ENCODE measurements at places on chromosomes 7 and 10.

DNA sequence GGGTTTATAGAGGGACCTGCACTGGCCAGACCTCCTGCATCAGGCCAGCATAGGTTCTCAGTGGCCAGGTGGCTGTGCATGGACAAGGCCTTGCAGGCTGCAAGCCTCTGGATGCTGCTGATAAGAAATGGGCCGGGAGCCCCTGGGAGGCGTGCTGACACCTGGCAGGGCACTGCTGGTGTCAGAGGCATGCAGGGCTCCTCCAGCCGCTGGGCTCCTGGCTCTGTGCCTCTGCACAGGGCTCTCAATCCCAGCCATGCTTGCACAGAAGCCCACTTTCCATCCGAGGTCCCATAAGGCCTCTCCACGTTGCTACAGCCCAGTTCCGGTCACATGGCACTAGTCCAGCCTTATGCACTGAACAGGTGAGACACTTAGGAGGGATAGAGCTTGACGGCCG, 27.3 kb downstream of the ANTXRL start:
- DNase-seq, result no peak

- no peak for DNase-seq
These were observed 196.3 kb downstream of the DNAJC1 start for GRCh38 chr10:21807180-21807579.

- no peak for DNase-seq
These were observed 92.2 kb downstream of the GTF2IRD1 start for GRCh38 chr7:74545921-74546320.

- DNase-seq, result no peak
These were observed 34.6 kb downstream of the ZEB1 start for GRCh38 chr10:31353574-31353973.

DNA sequence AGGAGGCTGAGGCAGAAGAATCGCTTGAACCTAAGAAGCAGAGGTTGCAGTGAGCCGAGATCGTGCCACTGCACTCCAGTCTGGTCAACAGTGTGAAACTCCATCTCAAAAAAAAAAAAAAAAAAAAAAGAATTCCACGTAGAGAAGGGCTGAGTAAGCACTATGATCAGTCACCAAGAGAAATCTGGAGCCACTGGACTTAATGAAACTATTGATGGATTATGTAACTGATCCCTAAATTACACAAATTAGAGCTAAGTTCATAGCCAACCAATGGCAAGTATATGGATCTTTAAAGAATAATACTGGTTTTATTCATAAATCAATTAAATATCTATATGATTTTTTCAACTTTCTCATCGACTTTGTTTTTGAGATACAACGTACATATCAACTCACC, 72.2 kb upstream of the ABLIM1 start:
- DNase-seq, result no peak

DNA sequence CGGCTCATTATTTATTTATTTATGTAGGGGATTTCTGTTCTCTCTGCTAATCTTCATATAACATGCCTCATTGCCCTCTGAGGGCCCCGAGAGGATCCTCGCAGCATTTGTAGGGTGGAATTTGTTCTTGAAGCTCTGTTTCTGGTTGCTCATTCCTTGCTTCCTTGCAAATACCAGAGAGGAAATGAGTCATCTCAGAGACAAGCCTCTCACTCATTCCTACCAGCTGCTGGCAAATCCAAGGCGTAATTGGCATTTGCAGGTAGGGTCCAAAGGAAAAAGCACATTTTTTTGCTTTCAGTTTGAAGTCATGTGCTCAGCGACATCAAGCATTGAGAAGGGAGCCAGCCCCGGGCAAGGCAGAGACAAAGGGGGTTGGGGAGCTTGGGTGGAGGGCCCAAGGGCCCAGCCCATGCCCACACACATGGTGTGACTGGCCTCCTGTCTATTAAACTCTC, 501.6 kb downstream of the GALNT17 start:
- no peak for DNase-seq

DNA sequence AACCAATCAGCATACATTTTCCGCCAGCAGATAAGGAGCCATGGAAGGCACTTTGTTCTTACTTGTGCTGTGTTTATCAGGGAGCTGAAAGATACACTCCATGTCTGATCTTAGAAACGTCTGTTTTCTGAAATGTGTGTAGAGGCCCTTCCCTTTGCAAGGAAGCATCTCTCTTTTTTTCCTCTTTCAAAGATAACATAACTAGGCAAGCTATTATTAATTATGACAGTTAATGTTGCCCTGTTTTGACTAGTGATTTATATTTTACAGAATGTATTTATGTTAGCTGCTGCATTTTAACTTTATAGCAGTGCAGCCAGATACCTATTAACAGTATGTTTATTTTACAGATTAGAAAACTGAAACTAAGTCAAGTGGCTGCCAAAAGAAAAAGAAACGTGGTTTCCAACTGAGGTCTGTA, 683.2 kb upstream of the IGFBP3 start:
- DNase-seq, result no peak

GRCh38 chr7:15463801-15464666, 97.8 kb downstream of the AGMO start:
- DNase-seq, result no peak
